ENCODE measurements at places on chromosomes 16 and 17.

- DNase-seq, result no peak
These were observed 36.9 kb upstream of the CRISPLD2 start for GRCh38 chr16:84782846-84783245.

DNA sequence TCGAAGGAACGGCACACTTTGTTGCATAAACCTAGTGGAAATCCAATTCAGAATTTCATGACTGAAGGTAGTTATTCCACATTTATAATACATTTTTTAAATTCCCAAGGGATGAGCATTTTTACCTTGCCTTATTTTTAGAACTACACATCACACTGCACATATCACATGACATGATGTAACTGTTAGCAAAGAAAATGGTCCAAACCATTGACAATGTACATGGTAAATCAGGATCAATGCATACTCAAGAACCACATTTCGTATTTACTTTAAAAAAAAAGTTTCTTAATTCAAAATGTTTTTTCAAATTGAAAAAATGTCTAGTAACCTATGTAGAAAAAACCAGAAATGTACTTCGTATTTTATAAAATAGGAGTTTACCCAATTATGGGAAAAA is 2.5 kb downstream of the KANSL1 start:
- no peak for DNase-seq

GRCh38 chr17:65079489-65079900 is 23.0 kb upstream of the GNA13 start:
- no peak for DNase-seq

GRCh38 chr17:50325906-50326305 is 20.0 kb upstream of the XYLT2 start:
- DNase-seq, result no peak

GRCh38 chr16:69105501-69106361 is at the start of gene HAS3:
TSS of gene HAS3 (plus strand) at chr16:69105653. CDS start at chr16:69109396, 3,743 bp downstream.
- DNase-seq, result no peak

Measured in activated T-helper 9 cell treated with anti-CD3 and anti-CD28 coated beads, Interleukin-2, amount 50 U/mL, for 16 hours (primary cell).